Colonic mucosa (tissue), 4 donors: ENCODE measurements at places on chromosomes 4 and X. TPM values are rescaled to one million over a fixed set of nuclear protein-coding genes. Genes with fewer than 3 reads are reported as not detected.

GRCh38 chrX:118423558-118423957 lies 72.1 kb upstream of the DOCK11 start:
- H3K36me3 ChIP-seq: no peaks in the 10 kb centered on the region
- H3K27ac ChIP-seq: no peak overlapping the region
- H3K4me3 ChIP-seq: no peak overlapping the region

The AKAP14 gene
- total RNA-seq: not detected

DNA sequence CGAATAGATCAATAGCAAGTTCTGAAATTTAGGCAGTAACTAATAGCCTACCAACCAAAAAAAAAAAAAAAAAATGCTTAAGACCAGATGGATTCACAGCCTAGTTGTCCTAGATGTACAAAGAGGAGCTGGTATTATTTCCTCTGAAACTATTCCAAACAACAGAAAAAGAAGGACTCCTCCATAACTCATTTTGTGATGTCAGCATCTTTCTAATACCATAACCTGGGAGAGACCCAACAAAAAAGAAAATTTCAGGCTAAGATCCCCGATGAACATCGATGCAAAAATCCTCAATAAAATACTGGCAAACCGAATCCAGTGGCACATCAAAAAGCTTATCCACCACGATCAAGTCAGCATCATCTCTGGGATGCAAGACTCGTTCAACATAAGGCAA lies 1557.9 kb downstream of the C4orf33 start:
- H3K27ac ChIP-seq: no peak overlapping the region
- H3K4me3 ChIP-seq: no peak overlapping the region
- no peaks in the 10 kb centered on the region for H3K4me1 ChIP-seq
- DNase-seq: no peak
- H3K36me3 ChIP-seq: no peaks in the 10 kb centered on the region
- no peaks in the 10 kb centered on the region for H3K27me3 ChIP-seq

- H3K4me3 ChIP-seq: no peak overlapping the region
- no peaks in the 10 kb centered on the region for H3K4me1 ChIP-seq
- no peaks in the 10 kb centered on the region for H3K36me3 ChIP-seq
- H3K27ac ChIP-seq: no peak overlapping the region
- H3K27me3 ChIP-seq: no peaks in the 10 kb centered on the region
These were observed 110.8 kb upstream of the SHOX start for GRCh38 chrX:519741-520140.

DNA sequence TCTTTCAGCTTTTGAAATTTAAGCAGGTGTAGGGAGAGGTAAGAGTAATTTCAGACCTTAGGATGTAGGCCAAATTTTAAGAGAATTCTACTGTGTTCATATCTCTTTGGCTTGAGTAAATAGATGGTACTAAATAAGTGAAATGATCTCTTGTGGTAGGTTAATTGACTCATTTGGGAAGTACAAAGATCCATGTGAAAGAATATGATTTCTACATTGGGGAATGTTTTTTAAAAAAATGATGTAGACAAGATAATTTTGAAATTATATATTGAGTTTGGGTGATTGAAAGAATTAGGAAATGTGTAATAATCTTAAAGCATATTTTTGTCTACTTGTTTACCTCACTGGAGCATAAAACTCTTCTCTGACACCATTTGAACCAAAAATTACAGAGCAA lies 35.6 kb downstream of the RAPGEF2 start:
- H3K27ac ChIP-seq: no peak overlapping the region
- no peaks in the 10 kb centered on the region for H3K4me1 ChIP-seq
- no peaks in the 10 kb centered on the region for H3K27me3 ChIP-seq
- H3K36me3 ChIP-seq: no peaks in the 10 kb centered on the region
- DNase-seq: no peak

DNA sequence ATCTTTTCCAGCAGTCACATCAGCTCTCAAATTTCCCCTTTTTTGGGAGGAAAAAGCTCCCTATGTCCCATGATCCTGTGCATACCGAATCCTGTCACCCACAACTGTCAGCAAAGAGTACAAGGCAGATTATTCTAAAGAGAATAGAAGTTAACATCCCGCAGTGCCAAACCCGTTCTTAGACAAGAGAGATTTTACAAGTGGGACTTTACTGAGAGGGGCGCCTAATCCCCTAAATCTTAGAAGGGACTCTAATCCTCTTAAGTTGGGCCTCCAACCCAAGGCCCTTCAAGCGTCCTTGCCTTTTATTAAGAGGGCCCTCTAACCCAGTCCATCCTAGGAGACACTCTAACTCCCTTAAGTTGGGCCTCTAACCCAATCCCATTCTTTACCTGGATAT lies 193.9 kb downstream of the CPXCR1 start:
- H3K27me3 ChIP-seq: no peaks in the 10 kb centered on the region
- no peak for DNase-seq
- H3K4me3 ChIP-seq: no peak overlapping the region
- H3K4me1 ChIP-seq: no peaks in the 10 kb centered on the region
- H3K27ac ChIP-seq: no peak overlapping the region
- H3K36me3 ChIP-seq: no peaks in the 10 kb centered on the region

The TMPRSS11B gene
- not detected for total RNA-seq

GRCh38 chrX:10028283-10029104 lies 61.3 kb downstream of the CLDN34 start:
- H3K4me1 ChIP-seq: no peaks in the 10 kb centered on the region
- no peak for DNase-seq
- no peak overlapping the region for H3K27ac ChIP-seq
- H3K27me3 ChIP-seq: no peaks in the 10 kb centered on the region
- H3K36me3 ChIP-seq: no peaks in the 10 kb centered on the region

DNA sequence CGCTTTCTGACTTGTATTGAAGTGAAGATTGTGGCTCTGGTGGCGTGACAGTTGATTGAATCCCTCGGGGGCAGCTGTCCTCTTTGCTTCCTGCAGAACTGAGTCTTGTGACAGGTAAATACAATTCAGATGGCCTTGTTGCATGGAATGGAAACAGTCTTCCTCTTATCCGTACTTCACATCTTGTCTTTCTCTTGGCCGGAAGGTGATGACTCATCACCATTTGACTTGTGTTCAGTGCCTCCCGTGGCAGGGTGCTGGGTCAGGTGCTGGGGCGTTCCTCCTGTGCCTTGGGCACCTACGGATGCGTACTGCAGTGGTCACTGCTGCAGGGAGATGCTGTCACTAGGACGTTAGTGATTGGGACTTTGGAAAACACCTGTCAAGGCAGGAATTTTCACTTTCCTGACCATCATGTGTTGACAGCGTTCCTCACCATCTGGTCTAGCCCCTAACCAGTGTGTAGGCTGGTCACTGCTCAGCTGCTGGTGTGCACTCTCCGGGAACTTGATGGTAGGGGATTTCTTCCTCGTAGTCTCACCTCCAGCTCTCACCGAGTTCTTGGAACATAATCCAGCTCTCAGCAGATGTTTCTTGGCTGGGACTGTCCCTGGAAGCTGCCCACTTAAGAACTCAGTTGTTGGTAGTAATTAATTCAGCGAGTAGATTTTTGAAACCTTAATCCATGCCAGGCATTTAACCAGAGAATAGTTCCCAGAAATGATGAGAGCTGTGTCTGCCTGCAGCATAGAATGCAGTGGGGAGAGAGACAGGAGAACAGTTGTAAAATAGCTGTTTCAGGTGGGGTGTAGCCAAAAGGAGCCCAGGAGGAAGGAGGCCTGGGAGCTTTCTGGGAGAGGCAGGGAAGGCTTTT lies 7.2 kb downstream of the TBC1D14 start:
- H3K4me3 ChIP-seq: peak overlapping the region; percentile 3
- no peaks in the 10 kb centered on the region for H3K36me3 ChIP-seq
- DNase-seq: peak; percentile 85
- peak overlapping the region; percentile 87 for H3K27ac ChIP-seq

GRCh38 chr4:108716340-108716739 lies 46.5 kb downstream of the ETNPPL start:
- H3K36me3 ChIP-seq: no peaks in the 10 kb centered on the region
- H3K27ac ChIP-seq: no peak overlapping the region
- no peaks in the 10 kb centered on the region for H3K27me3 ChIP-seq

The HOPX gene
- 1.5 TPM for total RNA-seq

GRCh38 chr4:31051151-31051550 lies 331.0 kb downstream of the PCDH7 start:
- H3K4me3 ChIP-seq: no peak overlapping the region
- no peaks in the 10 kb centered on the region for H3K36me3 ChIP-seq
- H3K4me1 ChIP-seq: no peaks in the 10 kb centered on the region
- no peak overlapping the region for H3K27ac ChIP-seq
